Amniotic stem cell (primary cell): ENCODE measurements at places on chromosomes 2 and 18.

DNA sequence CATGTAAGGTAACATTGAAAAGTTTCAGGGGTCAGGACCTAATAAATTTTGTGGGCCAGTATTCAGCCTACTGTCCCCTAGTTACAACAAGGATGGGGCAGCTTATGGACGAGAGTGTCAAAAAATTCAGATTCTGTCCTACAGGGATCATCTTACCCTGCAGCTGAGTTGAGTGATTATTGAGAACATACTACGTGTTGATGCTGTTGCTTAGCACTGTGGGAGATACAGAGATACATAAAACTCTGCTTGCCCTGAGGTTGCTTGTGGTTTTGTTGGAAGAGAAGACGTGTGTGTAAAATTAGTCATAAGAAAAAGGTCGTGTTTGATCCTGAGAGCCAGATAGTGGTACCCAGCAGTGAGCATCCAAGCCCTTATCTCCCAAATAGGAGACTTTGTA, 253.2 kb downstream of the NEDD4L start:
- DNase-seq = peak; percentile 36

DNA sequence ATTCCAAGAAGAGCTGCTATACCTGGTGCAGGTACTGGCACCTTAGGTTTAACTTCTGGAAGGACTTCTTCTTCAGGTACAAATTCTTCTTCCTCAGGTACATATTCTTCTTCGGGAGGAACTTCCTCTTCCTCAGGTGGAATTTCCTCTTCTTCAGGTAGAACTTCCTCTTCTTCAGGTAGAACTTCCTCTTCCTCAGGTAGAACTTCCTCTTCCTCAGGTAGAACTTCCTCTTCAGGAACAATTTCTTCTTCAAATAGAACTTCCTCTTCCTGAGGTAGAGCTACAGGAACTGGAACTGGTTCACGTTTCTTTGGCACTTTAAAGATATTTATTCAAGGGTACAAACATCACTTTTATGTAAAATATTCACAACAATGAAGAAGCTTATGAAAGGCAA, 129.6 kb downstream of the TTN start:
- no peak for DNase-seq

GRCh38 chr2:59974051-59974766, 579.2 kb downstream of the BCL11A start:
- DNase-seq = no peak

DNA sequence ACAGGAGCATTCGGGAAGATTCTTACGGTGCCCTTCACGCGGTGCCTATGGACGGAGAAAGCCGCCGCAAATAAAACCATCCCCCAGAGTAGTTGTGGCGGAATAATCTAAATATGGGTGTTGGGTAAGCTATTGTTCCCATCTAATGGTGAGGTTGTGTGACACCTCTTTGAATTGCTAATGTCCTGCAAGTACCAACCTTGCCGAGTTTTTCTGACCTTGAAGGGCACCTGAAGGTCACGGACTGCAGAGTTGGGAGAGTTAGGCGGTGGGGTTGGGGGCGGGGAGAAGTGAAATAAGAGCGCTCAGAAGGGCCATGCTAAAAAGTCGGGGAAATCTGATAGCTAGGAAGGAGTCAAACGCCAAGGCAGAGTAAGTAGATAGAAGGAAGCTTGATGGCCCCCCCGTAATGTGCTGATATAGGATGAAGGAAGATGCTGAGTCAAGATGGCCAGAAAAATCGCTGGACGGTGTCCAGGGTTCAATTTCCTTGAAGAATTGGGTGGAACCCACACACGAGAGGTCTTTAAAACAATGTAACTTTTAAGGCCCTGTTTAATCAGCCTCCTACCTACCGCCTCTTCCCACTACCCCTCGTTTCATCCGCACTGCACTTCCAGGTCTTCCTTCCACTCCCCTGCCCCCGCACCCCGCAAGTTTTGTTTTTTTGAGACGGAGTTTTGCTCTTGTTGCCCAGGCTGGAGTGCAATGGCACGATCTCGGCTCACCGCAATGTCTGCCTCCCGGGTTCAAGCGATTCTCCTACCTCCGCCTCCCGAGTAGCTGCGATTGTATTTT, 600 bp downstream of the KATNAL2 start:
- DNase-seq = no peak

DNA sequence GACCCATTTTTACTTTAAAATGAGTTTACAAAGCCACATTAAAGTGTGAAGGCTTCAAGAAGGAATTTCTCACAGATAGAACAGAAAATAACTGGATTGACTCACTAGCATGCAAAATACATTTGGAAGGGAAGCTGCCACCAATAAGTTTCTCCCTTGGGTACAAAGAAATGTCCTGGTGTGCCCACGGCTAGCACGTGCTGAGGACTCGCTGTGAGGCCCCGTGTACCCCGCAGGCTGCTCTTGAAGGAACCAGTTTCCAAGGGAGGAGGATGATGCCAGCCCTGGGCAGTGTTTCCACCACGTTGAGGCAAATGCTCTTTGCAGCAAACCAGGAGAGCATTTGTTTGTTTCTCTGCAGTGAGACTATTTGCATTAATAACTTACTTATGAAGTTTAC, 207.3 kb downstream of the SH3RF3 start:
- DNase-seq = no peak

GRCh38 chr18:79616651-79617510, 62.7 kb upstream of the CTDP1 start:
- DNase-seq = no peak

DNA sequence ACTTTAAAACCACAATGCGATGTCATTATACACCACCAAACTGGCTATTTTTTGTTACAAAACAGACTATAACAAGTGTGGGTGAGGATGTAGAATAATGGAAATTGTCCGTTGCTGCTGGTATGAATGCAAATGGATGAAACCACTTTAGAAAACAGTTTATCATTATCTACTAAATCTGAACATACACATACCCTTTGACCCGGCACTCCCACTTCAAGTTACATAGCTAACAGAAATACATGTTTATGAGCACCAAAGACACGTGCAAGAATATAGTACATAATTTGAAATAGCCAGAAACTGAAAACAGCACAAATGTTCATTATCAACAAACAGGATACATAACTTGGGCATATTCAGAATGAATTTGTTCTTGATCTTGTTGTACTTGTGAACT, 206.4 kb upstream of the CHAC2 start:
- DNase-seq = no peak

DNA sequence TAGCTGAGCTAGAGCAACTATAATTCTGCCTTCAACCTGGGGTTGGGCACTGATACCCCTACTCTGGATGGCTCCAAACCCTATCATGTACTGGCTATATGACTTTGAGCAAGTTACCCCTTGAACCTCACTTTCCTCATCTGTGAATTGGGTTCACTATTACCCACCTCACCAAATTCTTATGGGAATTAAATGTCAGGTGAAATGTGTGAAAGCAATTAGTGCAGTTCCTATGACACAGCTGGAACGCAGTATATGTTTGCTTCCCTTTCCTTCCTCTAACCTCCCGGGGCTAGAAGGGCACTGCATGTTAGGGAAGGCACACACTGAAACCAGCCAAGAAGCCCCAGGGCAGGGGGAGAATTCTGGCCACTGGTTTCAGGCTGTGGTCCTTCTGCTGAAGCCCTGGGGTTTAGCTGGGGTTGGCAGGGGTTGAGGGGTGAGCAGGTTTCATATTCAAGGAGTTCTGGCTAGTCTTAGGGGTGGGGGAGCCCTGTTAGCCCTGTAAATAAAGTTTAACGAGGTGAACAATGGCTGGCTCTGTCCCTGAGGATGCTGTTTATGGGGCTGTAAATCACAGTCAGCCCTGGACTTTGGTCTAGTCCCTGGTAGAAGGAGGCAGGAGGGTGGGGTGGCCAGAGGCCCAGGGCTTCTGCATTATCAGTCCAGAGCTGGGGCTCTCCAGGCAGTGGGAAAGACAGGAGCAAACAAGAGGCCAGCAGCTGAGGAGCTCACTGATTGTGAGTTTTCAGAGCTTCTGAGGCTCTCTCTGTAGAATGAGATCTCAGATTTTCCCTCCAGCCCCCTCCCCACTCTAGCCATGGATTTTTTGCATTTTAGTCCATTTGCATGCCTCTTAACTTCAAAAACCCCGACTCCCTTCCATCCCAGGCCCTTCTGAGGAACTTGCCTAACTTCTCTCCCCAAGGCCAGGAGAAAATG, 8.0 kb downstream of the PKDCC start:
- no peak for DNase-seq

DNA sequence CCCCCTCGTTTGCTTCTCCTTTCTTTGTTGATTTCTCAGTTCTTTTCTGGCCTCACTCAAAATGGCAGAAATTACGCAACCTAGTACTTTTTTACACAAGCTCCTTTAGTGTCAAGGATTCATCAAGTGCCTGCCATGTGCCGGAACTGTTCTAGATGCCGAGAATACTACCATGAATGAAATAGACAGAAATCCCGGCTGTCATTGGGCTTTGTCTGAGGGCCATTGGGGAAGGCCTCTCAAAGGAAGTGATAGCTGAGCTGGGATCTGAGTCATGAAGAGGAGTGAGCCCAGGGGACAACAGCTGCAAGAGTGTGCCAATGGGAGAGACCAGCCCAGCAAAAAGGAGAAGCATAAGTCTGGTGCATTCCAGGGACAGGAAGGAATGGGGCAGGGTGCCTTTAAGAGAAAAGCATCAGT, 34.3 kb upstream of the PPP1CB start:
- DNase-seq = no peak

DNA sequence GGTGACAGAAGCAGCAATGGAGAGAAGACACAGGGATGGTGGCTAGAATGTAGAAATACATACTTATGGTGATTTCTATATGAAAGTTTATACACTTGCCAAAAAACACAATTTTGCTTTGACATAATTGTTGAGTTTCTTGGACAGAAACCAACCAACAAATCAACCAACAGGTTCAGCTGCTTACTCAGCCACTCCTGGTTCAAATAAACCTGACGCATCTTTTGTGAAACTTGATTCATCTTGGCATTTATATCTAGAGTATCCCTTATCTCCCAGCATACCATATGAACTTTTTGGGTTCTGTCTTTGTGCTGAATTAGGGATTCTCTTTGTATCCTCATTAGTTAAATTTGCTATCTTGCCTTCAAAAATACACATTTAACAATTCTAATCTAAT, 54.1 kb upstream of the ERBB4 start:
- no peak for DNase-seq

GRCh38 chr18:26634631-26635030, 86.3 kb upstream of the KCTD1 start:
- DNase-seq = no peak

DNA sequence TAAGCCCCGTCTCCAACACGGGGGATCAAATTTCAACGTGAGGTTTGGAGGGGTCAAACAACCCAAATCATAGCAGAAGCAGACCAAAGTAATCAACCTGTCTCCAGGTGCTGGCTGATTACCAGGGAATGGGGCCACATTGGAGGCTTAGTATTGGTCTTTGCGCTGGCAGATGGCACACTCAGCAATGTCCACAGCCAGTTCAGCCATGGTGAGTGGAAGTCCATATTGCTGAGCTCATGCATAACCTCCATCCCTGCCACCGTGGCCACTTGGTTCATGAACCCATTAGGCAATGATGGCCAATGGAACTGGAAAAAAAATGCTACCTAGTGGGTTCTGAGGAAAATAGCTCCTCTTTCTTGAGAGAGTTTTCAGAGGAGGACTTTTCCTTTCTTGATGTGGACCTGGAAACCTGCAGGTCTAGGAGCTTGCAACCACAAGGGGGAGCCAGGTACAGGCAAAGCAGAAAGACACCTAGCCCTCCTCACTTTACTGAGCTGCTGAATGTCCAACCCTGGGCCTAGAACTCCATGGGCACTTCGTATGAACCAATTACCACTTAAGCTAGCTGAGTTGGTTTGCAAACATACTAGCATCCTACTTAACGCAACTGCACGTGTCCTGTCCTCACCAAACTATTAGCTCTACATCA, 128.0 kb upstream of the GYPC start:
- DNase-seq = peak; percentile 16

DNA sequence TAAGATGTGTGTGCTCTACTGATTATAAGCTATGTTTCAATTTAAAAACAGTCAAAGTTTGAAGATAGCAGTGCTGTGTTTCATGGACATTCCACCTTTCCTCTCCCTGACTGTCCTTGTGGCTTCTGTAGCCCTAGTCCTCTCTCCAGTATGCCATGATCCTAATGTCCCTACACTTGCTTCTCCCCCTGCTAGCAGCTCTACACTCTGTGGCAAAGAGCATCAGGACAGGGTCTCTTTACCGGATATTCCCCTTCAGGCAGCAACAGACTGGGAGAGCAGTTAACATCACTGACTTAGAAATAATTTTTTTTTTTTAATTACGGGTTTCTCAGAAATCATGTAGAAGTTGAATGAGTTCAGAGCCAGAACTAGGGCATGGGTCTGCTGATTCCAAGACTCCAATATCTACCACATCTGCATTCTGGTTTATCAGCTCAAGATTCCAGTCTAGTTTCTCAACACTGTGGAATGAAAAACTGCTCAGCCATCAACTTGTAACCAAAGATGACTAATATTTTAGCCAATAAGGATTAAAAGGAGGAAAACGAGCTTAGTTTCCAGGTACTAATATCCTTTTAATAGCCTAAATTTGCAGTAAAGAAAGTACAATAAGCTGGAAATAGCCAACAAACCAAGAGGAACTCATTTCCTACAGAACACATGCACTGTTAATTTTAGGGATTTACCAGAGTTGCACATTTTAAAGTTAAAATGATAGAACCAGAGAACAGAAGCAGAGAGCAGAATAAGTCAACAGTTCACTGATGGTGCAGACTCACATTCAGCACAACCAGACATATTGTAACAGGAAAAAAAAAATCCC, 45.2 kb downstream of the TMEM131 start:
- peak; percentile 56 for DNase-seq

DNA sequence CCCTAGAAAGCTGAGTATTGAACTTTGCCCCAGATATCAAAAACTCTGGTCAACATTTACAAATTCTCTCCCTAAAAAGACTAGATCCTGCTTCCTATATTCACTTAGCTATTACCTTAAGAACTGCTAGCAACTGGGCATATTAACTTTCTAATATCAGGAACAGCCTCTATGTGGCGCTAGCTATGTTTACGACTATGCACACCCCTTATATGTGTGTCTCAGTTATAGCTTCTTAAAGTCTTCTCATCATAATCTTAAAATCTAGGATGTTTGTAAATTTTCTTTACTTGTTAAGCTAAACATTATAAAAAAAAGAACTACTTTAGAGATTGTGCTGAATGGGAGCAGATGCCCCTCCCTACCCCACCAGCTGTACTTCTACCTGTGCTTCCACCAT, 1.7 kb upstream of the STAMBP start:
- no peak for DNase-seq

GRCh38 chr2:86143307-86143706, 37.3 kb downstream of the PTCD3 start:
- DNase-seq = no peak

- no peak for DNase-seq
These were observed 156.2 kb downstream of the MIB1 start for GRCh38 chr18:21896732-21897336.

GRCh38 chr2:39403311-39403710, 33.8 kb downstream of the MAP4K3 start:
- DNase-seq = no peak

GRCh38 chr2:82839036-82839435, 1620.0 kb downstream of the SUCLG1 start:
- no peak for DNase-seq

DNA sequence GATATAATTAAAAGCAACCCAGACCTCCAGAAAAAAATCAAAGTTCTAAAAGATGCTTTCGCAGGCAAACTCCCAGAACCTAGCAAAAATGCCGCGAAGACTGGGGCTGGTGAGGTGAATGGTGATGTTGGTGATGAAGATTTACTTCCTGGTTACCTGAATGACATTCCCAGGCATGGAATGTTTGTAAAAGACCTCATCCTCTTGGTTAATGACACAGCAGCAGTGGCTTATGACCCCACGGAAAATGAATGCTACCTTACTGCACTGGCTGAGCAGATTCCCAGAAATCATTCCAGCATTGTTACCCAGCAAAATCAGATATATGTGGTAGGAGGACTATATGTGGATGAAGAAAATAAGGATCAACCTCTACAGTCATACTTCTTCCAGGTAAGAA, 994 bp downstream of the KLHL41 start:
- DNase-seq = no peak
